Activated CD4-positive, alpha-beta T cell treated with anti-CD3 and anti-CD28 coated beads for 24 hours (primary cell): ENCODE measurements at places on chromosomes 16 and 17.

DNA sequence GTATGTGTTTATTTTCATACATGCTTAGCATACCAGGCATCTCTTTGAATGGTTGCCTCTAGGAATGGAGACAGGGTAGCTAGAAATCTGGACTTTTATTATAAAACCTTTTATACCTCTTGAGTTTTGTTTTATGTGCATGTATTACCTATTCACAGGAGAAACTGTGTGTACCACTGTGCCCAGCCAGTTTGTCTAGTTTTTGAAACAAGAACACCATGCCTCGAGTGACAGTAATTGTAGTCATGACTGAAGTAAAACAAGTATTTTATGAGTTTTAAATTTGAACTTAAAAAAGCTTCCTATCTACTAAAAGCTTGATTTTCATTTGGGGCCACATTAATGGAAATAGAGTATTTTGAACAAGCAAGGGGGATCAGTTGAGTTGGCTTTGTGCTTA is 57.4 kb downstream of the SNTB2 start:
- no peak for DNase-seq

DNA sequence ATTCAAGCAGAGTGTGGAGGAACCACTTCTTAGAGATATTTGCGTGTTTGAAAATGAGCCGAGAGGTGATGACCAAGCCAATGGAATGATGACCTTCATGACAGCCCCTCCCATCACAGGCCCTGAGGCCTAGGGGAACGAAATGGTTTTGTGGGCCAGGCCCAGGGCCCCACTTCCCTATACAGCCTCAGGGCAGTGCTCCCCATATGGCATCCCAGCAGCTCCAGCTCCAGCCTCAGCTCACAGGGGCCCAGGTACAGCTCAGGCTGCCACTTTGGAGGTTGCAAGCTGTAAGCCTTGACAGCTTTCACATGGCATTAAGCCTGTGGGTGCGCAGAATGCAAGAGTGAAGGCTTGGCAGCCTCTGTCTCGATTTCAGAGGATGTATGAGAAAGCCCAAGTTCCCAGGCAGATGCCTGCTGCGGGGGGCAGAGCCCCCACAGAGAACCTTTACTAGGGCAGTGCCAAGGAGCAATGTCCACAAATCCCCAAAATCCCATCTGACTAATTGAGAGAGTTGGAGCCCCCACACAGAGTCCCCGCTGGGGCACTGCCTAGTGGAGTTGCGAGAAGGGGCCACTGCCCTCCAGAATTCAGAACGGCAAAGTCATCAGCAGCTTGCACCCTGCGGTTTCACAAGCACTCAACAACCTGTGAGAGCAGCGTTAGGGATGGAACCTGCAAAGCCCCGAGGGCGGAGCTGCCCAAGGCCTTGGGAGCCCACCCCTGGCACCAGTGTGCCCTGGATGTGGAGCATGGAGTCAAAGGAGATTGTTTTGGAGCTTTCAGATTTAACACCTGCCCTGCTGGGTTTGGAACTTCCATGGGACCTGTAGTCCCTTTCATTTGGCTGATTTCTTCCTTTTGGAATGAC is 21.2 kb downstream of the CHMP6 start:
- no peak for DNase-seq

DNA sequence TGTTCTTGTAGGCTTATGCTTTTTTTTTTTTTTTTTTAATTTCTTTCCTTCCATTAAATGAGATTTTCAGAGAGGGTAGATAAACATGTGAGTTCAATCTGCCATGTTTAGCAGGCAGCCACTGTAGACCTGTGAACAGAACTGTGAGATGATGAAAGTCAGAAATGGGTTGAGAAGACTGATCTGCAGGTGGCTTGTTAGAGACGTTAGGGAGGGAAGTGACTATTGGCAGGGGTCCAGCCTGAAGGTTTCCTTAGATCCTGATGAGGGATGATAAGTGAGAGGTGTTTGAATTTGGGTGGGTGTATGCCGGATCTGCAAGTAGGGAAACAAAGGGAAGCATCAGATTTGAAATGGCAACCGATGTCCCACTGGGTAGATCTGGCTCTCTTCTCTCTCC is 157.8 kb downstream of the HS3ST3B1 start:
- DNase-seq, result no peak

DNA sequence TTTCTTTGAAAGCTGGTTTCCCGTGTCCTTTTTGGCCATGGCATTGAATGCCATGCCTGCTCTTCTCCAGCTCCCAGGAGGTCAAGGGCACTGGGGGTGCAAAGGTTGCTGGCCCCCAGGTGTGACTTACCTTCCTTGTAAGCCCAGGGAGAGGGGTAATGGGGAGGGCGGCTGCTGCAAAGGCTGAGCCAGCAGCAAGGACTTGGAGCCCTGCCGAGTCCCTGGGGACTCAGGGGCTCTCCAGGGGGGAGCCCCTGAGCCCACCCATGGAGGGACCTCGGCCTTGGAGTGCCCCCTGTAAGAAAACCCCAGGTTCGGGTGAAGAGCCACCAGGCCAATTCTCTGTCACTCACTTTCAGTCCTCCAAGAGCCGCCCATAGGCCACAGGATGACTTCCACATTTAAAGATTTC is 5.9 kb upstream of the CCL22 start:
- DNase-seq, result no peak

- DNase-seq, result no peak
Measured at GRCh38 chr16:80175011-80175410, 365.8 kb upstream of the DYNLRB2 start.

DNA sequence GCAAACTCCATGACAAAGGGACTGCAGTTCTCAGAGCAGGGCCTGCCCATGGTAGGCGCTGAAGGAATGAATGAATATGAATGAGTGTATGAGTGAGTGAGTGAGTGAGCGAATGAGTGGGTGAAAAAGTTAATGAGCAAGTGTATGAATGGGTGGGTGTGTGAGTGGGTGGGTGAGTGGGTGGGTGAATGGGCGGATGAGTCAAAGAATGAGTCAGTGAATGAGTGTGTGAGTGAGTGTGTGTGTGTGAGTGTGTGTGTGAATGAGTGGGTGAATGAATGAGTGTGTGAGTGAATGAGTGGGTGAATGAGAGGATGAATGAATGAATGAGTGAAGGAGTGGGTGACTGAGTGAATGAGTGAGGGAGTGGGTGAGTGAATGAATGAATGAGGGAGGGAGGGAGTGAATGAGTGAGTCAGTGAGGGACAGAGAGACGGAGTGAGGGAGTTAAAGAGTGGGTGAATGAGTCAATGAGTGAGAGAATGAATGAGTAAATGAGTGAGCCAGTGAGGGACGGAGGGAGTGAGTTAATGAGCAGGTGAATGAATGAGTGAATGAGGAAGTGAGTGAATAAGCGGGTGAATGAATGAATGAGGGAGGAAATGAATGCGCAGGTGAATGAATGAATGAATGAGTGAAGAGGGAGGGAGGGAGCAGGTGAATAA is 11.1 kb upstream of the CHMP6 start:
- DNase-seq, result no peak

DNA sequence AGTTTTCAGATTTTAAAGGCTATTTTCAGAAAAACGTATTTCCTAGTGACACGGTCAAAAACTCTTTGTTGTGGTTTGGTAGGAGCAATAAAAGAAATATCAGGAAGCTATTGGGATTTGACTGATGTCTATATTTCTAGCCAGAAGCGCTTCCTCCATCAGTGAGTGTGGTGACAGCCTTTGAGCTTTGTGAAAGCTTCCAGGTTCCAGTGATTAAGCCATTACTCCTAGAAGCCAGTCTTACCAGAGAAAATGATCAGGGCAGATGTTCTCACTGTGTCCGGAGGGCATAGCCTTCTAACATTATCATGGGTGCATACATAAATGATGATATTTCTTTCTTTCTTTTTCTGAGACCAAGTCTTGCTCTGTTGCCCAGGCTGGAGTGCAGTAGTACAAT is 39.6 kb downstream of the MAP2K6 start:
- no peak for DNase-seq

DNA sequence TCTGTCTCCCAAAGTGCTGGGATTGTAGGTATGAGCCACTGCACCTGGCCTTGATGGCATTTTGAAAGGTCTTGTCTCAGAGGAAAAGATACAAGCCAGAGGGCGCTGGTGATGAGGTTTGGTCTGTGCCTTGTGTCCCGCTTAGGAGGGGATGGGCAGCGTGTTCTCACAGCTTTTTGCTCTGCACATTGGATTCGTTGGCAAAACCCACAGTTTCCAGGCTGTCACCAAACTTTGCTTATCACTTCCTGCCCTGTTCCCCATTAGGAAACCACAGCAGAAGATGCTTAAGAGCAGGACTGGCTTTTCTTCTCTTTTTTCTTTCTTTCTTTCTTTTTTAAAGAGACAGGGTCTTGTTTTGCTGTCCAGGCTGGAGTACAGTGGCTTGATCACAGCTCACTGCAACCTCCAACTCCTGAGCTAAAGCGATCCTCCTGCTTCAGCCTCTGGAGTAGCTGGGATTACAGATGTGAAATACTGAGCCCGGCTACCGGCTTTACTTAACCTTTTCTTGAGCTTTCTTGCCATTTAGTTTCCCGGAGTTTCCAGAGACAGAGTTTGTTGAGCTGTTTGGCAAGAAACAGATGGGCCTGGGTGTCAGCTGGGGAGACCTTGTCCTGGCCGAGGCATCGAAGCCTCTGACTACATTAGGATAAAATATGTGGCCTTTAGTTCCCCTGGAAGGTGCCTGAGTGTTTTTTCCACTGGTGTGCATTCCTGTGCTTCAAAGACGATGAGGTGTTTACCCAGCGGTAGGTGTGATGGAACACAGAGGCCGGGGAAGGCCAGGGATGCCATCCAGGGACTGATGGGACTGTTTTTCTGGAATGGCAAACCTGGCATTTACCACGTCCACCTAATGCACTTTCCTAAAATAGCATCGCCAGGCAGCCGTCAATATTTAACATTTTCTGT is 112.9 kb downstream of the ABCC1 start:
- no peak for DNase-seq

DNA sequence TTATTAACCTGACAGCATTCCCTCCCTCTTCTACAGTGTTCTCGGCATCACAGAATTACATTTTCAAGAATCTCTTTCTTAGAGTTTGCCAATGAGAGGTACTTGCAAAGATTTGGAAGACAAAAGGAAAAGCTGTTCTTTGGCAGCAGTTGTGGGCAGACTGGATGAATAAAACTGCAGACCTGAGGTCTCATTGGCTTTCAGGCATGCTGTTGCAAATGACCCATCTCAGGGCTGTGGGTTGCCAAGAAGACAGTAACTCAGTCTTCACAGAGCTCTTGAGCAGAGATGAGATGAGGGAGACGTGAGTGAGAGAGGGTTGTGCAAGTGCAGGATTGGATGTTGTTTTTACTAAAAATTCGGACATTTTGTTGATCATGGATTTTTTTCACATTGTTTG is 11.3 kb upstream of the USP31 start:
- no peak for DNase-seq

GRCh38 chr16:57045694-57046381 is 46.5 kb upstream of the CPNE2 start:
- DNase-seq, result no peak
